ENCODE measurements at places on chromosomes 12 and 14.

- DNase-seq = no peak
Observed at GRCh38 chr12:130128790-130129735, 33.2 kb upstream of the FZD10 start.

- no peak for DNase-seq
Observed at GRCh38 chr12:56878010-56878339, 56.2 kb downstream of the SDR9C7 start.

GRCh38 chr12:123444092-123445026 is 7.9 kb upstream of the RILPL2 start:
- DNase-seq = no peak

GRCh38 chr12:109764123-109764522 is 50.5 kb downstream of the FAM222A start:
- no peak for DNase-seq

GRCh38 chr12:109630815-109631214 is 57.2 kb downstream of the MVK start:
- no peak for DNase-seq

- peak; percentile 14 for DNase-seq
Observed at GRCh38 chr12:100675432-100675831, 101.9 kb downstream of the GAS2L3 start.

- no peak for DNase-seq
Observed at GRCh38 chr12:91357381-91357780, 174.8 kb upstream of the DCN start.

GRCh38 chr12:19477071-19477470 is 37.8 kb downstream of the AEBP2 start:
- DNase-seq = no peak

Measured in hippocampal formation (tissue), 2 donors.